ENCODE measurements at places on chromosomes 16 and 17.

GRCh38 chr16:80733407-80733806, 71.0 kb downstream of the CDYL2 start:
- no peak for DNase-seq

DNA sequence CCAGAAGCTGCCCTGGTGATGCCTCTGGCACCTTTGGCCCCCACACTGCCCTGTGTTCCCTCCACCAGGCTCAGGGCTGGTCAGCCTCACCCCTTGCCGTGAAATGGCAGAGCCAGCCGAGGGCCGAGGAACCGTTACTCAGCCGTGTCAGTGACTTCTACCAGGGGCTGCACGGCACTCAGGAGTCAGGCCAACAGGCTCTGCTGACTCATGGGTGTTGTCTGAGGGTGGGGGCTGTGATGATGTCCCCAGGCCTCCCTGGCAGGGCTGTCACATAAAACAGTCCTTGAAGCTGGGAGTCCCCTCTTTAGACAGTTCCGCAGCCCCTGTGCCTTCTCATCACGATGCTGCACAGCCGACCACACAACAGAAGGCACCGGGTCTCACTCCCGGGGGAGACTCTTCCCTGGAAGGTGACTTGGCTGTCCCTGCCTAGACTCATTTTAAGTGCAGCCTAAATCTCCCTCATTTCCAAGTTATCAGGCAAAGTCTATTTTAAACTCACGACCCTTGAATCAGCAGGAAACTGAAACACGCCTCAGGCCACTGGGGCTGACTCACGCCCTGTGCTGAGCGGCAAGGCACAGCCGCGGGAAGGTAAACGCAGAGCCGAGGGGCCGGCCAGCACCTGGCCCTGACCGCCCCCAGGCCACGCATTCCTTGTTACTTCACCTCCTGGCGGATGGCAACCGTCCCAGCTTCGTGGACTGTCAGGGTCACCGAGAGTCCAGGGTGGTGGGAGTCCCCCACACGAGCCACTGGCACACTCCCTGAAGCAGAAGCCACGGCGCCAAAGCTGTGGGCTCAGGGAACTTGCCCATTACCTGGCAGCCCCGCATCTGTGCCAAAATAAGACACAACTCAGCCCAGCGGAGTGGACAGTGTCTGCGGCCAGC, 102.6 kb downstream of the ZNF778 start:
- DNase-seq = no peak

- no peak for DNase-seq
Observed at GRCh38 chr17:72145962-72146361, 25.1 kb downstream of the SOX9 start.

- no peak for DNase-seq
Observed at GRCh38 chr16:87203060-87203656, 114.0 kb downstream of the C16orf95 start.

DNA sequence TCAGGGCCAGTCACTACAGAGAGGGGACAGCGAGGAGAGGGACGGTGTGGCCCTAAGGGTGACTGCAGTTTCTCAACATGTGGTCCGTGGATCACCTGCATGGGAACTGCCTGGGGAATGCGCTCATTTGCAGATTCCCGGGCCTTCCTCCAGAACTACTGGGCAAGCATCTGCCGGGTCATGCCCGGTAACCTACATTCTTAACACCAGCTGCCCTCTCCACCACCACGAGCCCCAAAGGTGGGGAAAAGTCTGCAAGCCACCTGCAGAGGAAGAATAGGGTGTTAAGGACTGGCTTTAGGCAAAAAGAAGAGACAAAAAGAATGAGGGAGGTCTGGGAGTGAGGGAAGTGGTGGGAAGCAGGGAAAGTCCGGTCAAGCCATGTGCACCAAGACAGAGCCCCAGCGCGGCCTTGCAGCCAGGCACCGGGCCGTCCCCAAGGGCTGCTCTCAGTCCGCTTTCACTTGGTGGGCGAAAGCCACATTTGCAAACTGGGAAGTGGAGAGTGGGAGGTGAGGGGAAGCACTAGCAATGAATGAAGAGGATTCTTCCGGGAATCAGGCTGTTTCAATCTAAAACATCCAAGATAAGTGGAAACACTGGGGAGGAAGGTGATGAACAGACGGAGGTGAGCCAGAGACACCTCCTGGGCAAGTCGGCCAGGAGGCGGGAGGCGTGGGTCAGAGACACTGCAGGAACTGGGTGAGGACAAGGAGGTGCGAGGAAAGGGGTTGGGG, 70.3 kb downstream of the N4BP1 start:
- no peak for DNase-seq

DNA sequence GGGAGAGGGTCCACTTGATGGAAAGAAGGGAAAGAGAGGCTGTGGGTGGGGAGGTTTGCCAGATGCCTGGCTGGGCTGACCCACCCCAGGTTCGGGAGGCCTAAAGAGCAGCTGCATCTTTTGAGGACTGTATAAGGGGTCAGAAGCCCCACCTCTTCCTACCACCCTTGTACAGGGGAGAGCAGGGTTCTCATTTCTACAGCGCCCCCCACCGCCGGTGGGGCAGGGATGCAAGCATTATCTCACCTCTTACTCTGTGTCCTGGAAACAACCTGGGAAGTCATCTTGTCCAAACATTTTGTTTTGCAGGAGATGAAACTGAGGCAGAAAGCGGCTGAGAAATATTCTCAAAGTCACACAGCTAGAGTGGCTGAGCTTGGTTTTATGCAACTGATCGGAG, 22.5 kb upstream of the CCDC182 start:
- DNase-seq = no peak

DNA sequence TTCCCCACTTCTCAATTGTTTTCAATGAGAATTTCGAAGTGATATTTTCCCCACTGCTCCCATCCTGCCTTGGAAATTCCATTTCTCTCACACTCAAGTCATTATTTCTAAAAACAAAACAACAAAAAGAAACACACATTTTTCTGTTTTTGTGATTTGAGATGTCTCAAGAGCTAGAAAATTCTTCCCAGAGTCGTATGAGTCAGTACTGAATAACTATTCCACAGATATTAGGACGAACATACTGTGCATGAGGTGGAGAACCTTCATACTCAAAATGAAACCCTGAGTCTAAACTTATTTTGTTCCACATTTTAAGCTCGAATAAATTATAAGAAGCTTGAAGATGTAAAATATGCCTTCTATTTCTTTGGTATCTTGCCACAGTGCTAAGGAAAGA, 204.6 kb downstream of the SLC39A11 start:
- DNase-seq = no peak

GRCh38 chr16:2955438-2955778, 8.7 kb upstream of the KREMEN2 start:
- no peak for DNase-seq

- DNase-seq = no peak
Observed at GRCh38 chr17:20952183-20952582, 90.6 kb downstream of the USP22 start.

- DNase-seq = no peak
Observed at GRCh38 chr17:40032322-40033320, 17.4 kb downstream of the CSF3 start.

- no peak for DNase-seq
Observed at GRCh38 chr16:19835968-19836421, 48.7 kb downstream of the GPRC5B start.

DNA sequence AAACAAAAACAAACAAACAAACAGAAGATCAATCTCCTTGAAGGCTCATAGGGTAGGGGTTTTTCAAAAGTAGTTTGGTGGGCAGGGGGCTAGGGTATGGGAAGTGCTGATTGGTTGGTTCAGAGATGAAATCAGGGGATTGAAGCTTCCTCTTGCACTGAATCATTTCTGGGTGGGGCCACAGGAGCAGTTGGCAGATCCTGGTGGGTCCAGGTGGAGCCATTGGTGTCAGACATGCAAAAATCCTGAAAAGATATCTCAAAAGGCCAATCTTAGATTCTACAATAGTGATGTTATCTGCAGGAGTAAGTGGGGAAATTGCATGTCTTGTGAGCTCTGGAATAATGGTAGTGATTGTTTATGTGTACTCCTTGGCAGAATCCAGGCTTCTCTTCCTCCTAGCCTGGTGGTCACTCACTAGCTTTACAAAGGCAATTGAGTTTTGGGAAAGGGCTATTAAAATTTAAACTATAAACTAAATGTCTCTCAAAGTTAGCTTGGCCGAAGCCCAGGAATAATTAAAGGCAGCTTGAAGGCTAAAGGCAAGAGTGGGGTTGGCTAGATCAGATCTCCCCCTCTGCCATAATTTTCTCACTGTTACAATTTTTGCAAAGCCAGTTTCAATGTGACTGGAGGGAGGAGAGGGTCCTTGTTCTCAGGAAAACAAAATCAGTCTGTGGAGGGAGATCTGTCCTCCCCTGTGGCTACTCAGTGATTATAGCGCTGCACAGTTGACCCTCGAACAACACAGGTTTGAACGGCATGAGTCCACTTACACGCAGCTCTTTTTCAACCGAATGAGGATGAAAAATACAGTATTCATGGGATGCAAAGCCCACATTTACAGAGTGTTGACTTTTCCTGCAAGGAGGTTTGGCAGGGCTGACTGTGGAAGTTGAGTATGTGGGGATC, 45.2 kb downstream of the RNF112 start:
- no peak for DNase-seq

GRCh38 chr17:64599187-64599676, 62.9 kb downstream of the SMURF2 start:
- DNase-seq = no peak

- DNase-seq = no peak
Observed at GRCh38 chr17:57880086-57880456, 30.2 kb upstream of the MRPS23 start.
